ENCODE measurements at places on chromosomes 11 and 22. TPM values are rescaled to one million over a fixed set of nuclear protein-coding genes. Genes with fewer than 3 reads are reported as not detected.

Gene MMP27
- not detected for polyA plus RNA-seq

DNA sequence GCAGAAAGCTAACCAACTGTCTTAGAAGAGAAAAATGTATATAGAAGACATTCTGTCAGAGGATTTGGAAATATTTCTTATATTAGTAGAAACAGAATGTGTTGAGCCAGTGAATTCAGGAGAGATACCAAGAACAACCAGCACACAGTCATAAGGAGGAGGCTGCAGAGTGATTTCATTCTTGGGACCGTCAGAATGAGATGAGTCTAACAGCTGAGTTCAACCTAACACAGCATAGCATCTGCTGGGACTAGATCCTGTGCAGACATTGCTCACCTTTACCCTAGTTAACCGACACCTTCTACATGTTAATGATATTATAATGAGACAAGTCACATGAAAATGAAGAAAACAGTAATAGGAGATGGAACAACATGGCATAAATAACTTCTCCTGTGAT lies 85.5 kb downstream of the XRRA1 start:
- H3K36me3 ChIP-seq, result peaks cover 54% of the 10 kb centered on the region
- DNase-seq, result no peak
- no peaks in the 10 kb centered on the region for H3K27me3 ChIP-seq
- H3K4me3 ChIP-seq, result no peak overlapping the region
- H3K4me1 ChIP-seq, result no peaks in the 10 kb centered on the region

DNA sequence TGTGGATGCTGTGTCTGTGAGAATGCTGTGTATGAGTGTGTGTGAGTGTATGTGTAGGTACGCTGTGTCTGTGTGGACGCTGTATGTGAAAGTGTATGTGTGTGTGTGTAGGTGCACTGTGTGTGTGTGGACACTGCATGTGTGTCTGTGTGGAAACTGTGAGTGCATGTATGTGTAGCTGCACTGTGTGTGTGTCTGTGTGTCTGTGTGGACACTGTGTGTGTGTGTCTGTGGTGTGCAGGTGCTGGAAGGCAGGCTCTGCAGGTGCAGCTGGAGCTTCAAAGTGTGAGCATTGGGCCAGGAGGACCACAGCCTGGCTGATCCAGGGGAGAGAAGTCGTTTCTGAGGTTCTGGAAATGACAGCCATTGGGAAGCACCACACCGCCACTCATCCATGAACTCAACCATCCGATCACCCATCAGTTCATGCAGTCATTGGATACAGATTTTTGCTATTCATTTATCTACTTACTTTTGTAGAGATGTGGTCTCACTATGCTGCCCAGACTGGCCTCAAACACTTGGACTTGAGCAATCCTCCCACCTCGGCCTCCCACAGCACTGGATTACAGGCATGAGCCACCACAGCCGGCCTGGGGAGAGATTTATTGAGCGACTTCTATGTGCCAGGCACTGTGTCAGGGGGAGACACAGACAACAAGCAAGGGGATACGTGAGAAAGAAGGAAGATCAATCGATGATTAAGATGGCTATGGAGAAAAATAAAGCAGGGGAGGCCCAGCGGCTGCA lies 9.6 kb downstream of the TRPM5 start:
- no peaks in the 10 kb centered on the region for H3K4me1 ChIP-seq
- DNase-seq, result no peak
- no peaks in the 10 kb centered on the region for H3K27me3 ChIP-seq
- H3K27ac ChIP-seq, result no peak overlapping the region
- no peaks in the 10 kb centered on the region for H3K36me3 ChIP-seq

GRCh38 chr11:31337806-31338205 lies 31.7 kb downstream of the DCDC1 start:
- no peak overlapping the region for H3K27ac ChIP-seq
- H3K4me3 ChIP-seq, result no peak overlapping the region
- no peak for DNase-seq
- H3K4me1 ChIP-seq, result no peaks in the 10 kb centered on the region
- peaks cover 5% of the 10 kb centered on the region for H3K27me3 ChIP-seq
- no peaks in the 10 kb centered on the region for H3K36me3 ChIP-seq

Gene WEE1
- polyA plus RNA-seq, result 25.4 TPM

- peak; percentile 52 for DNase-seq
- no peaks in the 10 kb centered on the region for H3K36me3 ChIP-seq
- peak overlapping the region; percentile 60 for H3K4me3 ChIP-seq
- H3K4me1 ChIP-seq, result peaks cover 98% of the 10 kb centered on the region
- H3K27me3 ChIP-seq, result no peaks in the 10 kb centered on the region
Observed at GRCh38 chr11:48013269-48013901, 33.0 kb downstream of the PTPRJ start.

All from CD4-positive, CD25-positive, alpha-beta regulatory T cell (primary cell).